Fibroblast of lung (primary cell): ENCODE measurements at places on chromosomes 1 and 21. TPM values are rescaled to one million over a fixed set of nuclear protein-coding genes. Genes with fewer than 3 reads are reported as not detected.
A peak's percentile ranks its signal among the peaks of the same experiment; 100 is the strongest.

- no peak overlapping the region for H3K27ac ChIP-seq
- H3K27me3 ChIP-seq: no peaks in the 10 kb centered on the region
- DNase-seq: peak; percentile 39
- H3K36me3 ChIP-seq: no peaks in the 10 kb centered on the region
Observed at GRCh38 chr1:103525114-103525606, 339 bp upstream of the RNPC3 start.

GRCh38 chr1:107941123-107941522 is 23.9 kb downstream of the VAV3 start:
- H3K27me3 ChIP-seq: no peaks in the 10 kb centered on the region
- no peaks in the 10 kb centered on the region for H3K36me3 ChIP-seq
- H3K4me3 ChIP-seq: no peak overlapping the region
- DNase-seq: no peak
- H3K27ac ChIP-seq: no peak overlapping the region
- H3K4me1 ChIP-seq: peaks cover 6% of the 10 kb centered on the region

IL20 gene
- total RNA-seq: not detected in 2 replicates

CELF3 gene
- total RNA-seq: not detected in 2 replicates

TNFRSF1B gene
- total RNA-seq: 23.9 and 24.8 TPM in 2 replicates
